ENCODE measurements at places on chromosomes 3 and 15.

GRCh38 chr3:53583161-53583690 is 88.8 kb downstream of the CACNA1D start:
- DNase-seq = no peak

DNA sequence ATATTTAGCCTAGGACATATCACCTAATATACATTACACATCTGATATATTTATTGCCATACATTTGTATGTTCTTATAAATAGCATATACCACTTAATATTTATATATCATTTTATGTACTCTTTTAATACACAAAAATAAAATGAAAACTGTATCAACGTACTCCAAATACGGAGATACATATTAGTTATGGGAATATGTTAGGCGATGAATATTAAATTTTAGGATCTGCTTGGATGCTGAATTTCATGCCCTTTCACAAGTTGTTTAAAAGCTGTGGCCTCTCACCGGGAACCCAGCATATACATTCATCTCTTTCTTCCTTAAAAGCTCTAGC is 50.6 kb downstream of the ZIC4 start:
- no peak for DNase-seq

GRCh38 chr3:53073553-53074365 is 27.9 kb upstream of the SFMBT1 start:
- DNase-seq = no peak

DNA sequence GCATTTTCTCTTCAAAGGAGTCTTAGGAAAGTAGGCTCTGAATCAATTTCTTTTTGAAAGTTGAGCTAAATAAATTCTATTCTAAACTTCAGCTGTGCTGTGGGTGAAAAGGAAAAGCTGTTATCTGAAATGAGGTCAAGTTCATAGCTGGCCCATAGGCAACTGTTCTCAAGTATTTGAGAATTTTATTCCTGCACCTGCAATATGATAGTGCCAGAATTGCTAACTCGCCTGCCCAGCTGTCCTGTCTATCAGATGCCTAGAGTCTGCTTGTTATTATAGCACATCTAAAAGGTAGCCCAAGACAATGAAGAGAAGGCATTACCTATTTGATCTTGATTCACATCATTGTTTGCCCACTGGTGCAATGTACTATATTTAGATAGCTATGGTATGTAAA is 798.7 kb downstream of the DIPK2A start:
- no peak for DNase-seq

GRCh38 chr15:70210528-70210927 is 112.8 kb upstream of the TLE3 start:
- no peak for DNase-seq

DNA sequence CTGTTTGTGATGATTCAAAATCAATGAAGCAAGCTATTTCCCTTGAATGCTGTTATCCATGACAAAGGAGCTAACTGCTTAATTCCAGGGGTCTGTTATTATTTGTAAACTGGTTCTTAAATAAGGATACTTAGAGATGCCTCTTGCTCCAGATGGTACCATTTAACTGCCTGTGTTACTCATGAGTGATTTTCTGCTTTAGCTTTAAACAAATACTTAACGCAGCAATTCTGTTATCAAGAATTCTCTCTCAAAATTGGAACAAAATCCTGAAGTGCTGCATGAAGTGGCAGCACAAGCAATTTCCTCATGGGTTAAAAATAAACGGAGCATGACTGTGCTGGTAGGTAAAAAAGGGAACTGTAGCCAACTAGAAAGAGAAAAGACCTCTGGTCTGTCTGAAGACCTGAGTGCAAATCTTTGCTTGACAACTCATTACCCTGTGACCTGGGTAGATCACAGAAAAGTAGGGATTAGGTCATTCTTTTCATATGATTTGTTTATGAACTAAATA is 62.5 kb upstream of the GBE1 start:
- no peak for DNase-seq

DNA sequence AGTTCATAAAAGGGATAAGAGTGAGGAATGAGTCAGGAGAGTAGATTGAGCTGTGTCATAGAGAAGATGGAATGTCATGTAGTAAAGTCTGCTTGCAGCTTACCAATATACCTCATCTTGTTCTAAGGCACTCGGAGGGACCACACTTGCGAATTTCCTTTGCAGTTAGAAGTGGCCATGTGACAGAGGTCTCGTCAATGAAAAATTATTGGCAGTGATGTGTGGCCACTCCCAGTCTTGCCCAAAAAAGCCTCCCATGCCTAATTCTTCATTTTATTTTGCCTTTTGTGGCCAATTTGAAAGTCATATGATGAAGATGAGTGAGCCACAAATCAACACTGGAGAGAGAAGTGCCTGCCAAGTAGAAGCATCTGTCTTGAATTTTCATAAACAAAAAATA is 465.6 kb upstream of the ZNF385D start:
- no peak for DNase-seq

- no peak for DNase-seq
Measured at GRCh38 chr3:37112987-37113386, 61.4 kb downstream of the LRRFIP2 start.

DNA sequence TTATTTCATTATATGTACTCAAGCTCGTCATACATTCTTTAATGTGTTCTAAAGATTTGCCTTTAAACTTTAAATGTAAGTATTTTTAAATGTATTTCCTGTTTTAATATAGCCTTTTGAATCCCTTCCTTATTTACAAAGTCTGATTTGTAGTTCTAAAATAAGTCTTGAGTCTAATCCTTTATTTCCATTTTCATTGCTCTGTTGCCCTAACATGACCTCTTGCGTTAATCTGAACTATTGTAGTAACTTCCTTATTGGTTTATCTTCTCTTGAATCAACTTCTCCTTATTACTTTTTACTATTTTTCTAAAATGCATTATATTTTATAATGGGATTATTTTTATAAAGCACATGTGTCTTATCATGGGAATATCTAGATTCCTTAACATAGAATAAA is 24.0 kb downstream of the KNL1 start:
- DNase-seq = no peak

- no peak for DNase-seq
Measured at GRCh38 chr3:188841906-188842305, 329.9 kb upstream of the TPRG1 start.

DNA sequence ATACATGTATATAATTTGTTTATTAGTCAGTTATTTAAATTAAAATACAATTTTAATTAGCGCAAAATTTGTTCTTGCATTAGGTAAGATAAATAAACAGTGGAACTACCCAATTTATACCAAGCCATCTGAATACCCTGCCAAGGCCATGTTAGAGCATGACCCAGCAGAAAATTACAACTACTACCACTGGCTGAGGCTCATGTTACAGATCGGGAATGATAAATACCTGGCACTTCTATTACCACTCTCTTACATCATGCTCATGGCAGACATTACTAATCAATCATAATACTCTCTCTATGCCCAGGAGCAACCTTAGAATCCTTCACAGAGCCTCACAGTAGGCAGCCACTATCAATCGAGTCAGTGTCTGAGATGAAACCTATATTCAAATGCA is 21.2 kb upstream of the LMOD3 start:
- DNase-seq = no peak

- DNase-seq = peak; percentile 37
Measured at GRCh38 chr3:197454014-197454413, 101.8 kb downstream of the BDH1 start.

- no peak for DNase-seq
Measured at GRCh38 chr15:94610069-94610468, 378.7 kb downstream of the MCTP2 start.

- no peak for DNase-seq
Measured at GRCh38 chr3:128307781-128308469, 154.6 kb downstream of the EEFSEC start.

- DNase-seq = no peak
Measured at GRCh38 chr3:72177075-72178050, 392.4 kb upstream of the PROK2 start.

- peak; percentile 17 for DNase-seq
Measured at GRCh38 chr15:96064351-96064756, 266.1 kb upstream of the NR2F2 start.

GRCh38 chr15:90967206-90967605 is 12.5 kb downstream of the RCCD1 start:
- DNase-seq = no peak

DNA sequence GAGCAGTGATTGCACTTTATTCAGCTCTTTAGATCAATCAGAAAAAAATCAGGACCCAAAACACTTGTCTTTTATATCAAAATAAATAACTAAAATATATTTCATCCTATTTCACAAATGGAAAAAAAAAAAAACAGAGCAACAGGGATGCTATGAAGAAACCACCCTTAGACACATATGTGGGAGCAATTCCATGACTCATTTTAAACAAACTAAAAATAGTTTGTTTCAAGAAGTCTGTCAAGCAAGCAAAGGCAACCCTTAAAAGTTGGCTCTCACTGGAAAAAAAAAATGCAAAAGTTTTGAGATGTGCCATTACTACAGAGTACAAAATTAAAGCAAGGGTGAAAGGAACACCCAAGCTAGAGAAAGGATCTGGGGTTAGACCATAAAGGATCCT is 5.7 kb downstream of the ATP13A3 start:
- peak; percentile 70 for DNase-seq

- peak; percentile 63 for DNase-seq
Measured at GRCh38 chr3:30319713-30320112, 286.7 kb upstream of the TGFBR2 start.

- no peak for DNase-seq
Measured at GRCh38 chr3:137134431-137134830, 176.6 kb downstream of the IL20RB start.

DNA sequence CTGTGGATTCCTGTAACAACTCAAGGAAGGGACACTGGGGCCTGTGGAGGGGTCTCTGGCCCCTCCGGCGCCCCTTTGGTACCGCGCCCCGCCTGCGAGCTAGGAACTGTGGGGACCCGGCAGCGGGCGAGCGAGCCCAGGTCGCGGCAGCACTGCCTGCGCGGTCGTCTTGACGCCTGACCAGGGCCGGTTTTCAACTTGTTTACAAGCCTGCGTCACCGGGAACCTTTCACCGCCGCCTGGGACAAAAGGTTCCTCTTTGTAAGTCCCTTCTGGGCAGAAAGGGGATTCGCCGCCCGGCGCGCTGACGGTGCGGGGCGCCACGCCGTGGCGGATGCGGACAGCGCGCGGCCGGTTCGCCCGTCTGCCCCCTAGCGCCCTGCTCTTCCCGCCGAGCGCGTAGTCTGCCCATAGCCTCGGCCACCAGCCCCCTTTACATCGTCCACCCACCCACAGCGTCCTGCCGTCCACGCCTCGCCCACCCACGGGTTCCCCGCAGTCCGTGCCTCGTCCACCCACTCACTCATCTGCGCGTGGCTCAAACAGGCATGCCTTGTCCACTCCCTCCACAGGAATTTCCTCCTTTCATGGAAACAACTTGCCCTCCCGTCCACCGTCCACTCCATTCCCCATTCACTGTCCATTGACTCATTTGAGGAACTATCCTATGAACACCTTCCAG is 5.5 kb upstream of the CFAP100 start:
- peak; percentile 69 for DNase-seq

DNA sequence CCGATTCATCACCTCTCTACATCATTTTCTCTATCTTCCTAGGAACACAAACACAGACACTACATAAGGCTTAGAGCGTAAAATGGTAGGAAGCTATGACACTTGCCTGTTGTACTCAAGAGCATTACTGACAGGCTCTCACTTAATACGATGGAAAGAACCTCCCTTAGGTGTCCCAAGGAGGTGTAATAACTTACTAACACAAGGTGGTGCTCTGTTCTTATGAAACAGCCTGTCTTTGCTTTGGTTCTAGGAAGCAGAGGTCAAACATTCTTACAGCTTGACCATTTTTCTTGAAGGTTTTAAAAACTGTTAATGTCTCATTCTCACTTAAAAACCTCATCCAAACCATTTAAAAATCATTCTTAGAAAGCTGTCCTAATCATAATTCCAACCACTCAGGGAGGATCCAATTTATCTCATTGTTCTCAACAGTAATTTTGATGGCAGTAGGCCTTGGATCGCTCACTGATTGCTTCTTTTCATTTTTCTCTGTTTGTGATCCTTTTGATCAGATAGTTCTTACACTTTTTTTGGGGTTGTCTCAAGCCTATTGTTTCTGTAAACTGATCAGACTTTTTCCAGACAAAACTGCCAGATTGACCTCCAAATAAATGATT is 317.8 kb upstream of the AGTR1 start:
- DNase-seq = peak; percentile 61

GRCh38 chr3:181933052-181933618 is 221.4 kb downstream of the SOX2 start:
- DNase-seq = no peak

DNA sequence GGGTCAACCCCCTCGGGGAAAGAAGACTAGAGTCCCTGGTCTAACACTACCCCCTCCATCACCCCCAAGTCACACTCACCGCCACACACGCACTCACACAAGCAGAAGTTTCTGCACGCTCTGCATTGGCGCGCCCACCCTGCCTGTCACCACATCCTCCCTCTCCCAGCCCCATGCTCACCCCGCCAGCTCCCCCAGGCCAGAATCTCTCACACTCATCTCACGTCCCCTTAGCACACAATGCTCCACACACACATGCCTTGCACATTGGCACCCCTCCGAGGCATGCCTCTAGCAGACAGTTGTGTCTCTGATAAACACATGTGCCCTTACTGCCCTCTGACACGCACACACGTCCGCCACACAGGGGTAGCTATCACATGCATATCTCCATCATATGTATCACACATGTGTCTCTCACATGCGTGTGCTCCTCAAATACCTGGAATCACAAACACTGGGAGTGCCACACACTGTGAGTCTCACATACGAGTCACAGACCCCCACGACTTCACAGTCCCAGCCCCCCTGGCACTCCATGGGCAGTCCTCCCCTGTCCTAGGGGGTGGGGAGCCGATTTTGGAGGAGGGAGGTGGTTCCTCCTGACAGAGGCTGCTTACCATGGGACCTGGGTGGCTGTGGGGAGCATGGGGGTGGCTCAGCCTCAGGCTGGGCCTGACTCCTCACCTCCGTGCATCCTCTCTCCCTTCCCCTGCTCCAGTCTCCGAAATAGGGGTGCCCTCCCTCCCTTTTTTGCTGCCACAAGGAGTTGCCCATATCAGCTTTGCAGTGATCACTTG is 898 bp downstream of the FBLN2 start:
- no peak for DNase-seq

GRCh38 chr3:5304789-5305683 is 117.5 kb downstream of the EDEM1 start:
- DNase-seq = peak; percentile 29

GRCh38 chr3:140284372-140284771 is 349.4 kb downstream of the CLSTN2 start:
- DNase-seq = no peak

DNA sequence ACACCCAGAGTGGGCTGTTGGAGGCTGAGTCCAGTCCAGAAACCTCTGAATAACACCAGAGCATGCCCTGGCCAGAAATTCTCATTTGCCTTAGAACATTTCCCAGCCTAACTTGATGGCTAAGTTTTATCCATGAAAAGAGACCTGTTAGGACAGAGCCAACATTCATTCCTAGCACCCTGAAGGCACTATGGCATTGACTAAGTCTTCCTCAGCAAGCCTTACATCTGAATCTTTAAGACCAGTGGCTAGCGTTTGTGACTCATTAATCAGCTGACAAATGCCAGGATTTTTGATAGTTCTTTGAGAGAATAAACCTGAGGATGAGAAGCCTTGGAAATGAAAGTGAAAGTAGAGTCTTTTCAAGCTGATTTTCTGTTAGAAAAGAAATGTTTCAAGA is 1087.1 kb upstream of the ALCAM start:
- DNase-seq = peak; percentile 78

- DNase-seq = no peak
Measured at GRCh38 chr15:34613301-34613700, 29.9 kb upstream of the GOLGA8B start.
